ENCODE measurements at places on chromosomes 11 and 22.

- no peak for DNase-seq
Observed at GRCh38 chr11:126545057-126545555, 189.6 kb downstream of the ST3GAL4 start.

- DNase-seq, result peak; percentile 48
Observed at GRCh38 chr22:45934659-45935341, 42.2 kb downstream of the WNT7B start.

DNA sequence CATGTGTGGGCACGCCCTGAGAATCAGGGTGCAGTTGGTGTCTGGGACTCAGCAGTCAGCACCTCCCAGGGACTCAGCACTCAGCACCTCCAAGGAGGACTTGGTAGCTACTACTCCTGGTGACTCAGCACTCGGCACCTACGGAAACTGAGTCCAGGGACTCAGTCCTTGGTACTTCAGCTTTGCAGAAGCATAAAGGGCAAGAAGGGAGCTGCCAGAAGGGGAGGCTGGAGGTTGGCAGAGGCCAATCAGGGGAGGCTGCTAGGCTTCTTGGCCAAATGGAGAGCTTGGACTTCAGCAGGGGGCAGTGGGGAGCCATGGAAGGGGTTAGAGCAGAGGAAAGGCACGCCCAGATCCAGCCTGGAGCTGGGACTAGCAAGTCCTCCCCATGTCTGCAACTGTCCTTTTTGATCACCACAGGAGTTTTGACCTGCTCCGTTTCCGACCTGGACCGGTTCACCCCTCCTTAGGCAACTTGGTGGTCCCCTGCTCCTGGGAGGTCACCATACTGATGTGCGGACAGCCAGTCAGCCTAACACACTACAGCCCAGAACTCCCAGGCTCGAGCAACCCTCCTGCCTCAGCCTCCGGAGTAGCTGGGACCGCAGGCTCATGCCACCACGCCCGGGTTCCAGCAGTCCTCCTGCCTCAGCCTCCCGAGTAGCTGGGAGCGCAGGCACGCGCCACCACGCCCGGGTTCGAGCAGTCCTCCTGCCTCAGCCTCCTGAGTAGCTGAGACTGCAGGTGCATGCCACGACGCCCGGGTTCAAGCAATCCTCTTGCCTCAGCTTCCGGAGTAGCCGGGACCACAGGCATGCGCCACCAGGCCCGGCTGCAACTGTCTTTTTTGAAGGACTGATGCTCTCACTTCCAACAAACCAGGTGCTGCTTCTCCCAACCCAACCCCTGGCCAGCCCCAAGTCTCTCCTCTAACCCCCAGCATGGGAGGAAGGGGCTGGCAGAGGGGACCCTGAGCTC, 1.5 kb downstream of the ANO9 start:
- DNase-seq, result no peak

- no peak for DNase-seq
Observed at GRCh38 chr22:39732625-39733024, 160.9 kb downstream of the ENTHD1 start.

DNA sequence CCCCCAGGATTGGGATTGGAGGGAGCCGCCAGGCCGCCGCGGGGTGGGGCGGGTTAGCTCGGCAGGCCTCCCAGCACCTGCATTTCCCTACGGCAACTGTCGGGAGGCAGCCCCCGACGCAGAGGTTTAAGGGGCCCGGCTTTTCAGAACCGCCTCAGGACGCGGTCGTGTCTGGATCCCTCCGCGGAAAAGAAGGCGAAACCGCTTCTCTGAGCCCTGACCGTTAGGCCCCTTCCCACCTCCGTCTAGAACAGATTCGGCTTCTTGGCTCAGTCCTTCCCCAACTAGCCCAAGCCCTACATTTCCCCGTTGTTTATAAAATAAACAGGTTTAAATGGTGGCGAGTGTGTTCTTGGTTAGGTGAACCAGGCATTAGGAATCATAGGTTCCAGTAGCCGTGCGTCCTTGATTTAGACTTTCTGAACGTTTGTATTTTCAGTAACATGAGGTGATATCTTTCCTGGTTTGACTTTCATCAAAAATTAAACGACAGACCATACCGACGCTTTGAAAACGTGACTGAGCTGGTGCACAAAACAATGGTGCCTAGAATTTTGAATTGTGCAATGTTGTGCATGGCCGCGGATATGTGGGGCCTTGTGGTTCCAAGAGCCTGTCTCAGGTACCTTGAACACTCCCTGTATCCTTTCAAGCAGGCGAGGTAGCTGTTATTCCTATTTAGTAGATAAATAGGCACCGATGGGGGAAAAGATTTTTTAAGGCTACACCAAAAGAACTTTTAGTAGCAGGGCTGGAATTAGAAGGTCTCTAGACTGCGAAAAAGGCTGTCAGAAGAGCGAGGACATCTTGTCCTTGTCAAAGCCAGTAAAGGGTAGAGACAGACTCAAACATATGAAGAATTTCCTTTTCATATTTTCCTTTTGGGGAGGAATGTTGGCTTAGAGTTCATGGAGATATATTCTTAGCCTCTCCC, 1.2 kb upstream of the HSPA8 start:
- no peak for DNase-seq

- DNase-seq, result no peak
Observed at GRCh38 chr11:4375431-4376140, 7.4 kb upstream of the OR52B4 start.

GRCh38 chr11:8832571-8833260, 78.3 kb upstream of the AKIP1 start:
- no peak for DNase-seq

DNA sequence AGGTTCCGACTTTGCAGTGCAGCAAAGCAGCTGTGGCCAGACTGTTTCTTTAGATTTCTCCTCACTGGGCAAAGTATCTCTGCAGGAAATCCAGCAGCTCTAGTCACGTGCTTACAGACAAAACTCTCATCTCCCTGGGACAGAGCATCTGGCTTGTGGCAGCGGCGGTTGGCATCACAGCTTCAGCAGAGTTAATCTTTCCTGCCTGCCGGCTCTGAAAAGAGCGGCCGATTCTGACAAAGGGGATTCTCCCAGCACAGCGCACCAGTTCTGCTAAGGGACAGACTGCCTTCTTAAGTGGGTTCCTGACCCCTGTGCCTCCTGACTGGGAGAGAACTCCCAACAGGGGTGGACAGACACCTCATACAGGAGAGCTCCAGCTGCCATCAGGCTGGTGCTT, 1357.3 kb upstream of the TENM4 start:
- DNase-seq, result no peak

- DNase-seq, result no peak
Observed at GRCh38 chr11:118151431-118151830, 1.2 kb downstream of the SCN4B start.

- DNase-seq, result peak; percentile 98
Observed at GRCh38 chr22:36065775-36066544, 37.3 kb upstream of the RBFOX2 start.

GRCh38 chr22:30953206-30953605, 15.4 kb downstream of the MORC2 start:
- no peak for DNase-seq

GRCh38 chr22:38317995-38318715, 922 bp upstream of the CSNK1E start:
- DNase-seq, result peak; percentile 94

DNA sequence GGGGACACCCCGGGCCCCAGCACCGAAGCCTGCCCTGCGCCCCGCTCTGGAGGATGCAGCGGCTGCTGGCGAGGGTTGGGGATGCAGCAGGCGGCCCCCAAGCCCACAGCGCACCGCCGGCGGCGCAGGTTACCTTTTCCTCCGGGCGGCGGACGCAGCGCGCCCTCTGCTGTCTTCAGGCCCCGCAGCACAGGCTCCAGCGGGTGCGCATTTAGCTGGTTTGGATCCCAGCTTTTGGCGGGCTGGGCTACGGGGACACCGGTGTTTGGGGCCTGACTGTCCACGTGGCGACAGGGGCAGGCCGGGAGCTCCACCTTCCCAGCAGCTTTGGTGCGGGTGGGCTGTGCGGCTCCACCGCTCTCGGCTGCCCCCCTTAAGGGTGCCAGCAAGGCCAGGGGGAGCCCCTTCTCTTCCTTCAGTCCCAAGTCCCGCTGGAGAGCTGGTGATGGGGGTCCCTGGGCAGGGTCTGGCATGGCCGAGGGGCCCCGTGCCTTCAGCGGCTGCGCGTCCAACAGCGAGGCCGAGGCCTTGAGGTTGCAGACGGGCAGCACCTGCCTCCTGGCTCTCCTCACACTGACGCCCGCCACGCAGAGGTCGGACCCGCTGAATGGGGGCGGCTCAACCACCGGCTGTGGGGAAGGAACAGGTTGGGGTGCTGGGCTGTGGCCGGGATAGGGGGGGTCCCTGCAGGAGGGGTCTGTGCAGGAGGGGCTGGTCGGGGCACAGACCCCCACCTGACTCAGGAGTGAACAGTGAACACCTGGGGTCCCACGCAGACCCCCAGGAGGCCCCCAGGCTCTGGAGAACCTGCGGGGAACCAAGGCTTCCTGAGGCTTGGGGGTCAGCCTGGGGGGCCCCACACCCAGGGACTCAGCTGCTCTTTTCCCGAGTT, 18.0 kb upstream of the IL17REL start:
- peak; percentile 82 for DNase-seq

DNA sequence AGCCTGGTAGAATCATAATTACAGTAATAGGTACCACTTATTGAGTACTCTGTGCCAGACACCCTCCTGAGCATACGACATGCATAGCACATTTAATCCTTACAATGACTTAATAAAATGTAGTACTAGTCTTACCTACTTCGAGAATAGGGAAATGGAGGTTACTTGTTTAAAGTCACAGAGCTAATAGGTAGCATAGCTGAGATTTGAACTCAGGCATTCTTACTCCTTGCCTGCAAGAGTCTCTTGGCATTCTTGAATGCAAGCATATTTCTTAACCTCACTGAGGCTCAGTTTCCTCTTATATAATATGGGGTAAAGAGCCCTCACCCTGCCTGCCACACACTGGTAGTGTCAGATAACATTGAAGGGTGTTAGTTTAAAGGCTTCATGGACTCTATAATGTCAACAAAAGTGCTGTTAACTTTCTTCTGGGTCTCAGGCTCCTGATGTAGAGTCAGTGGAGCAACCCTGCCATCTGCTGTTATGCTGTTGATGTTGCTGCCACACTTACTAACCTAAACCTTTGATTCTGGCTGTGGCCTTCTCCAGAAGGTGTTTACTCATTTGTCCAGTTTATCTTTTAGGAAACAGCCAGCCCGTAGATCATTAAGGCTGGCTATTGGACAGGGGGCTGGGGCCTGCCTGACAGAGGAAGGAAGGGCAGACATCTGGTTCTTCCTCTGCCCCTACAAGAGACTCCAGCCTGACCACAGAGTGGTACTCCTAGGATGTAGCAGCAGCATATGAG, 18.9 kb downstream of the LIMK2 start:
- peak; percentile 74 for DNase-seq

- no peak for DNase-seq
Observed at GRCh38 chr22:20093418-20094196, 13.6 kb downstream of the DGCR8 start.

DNA sequence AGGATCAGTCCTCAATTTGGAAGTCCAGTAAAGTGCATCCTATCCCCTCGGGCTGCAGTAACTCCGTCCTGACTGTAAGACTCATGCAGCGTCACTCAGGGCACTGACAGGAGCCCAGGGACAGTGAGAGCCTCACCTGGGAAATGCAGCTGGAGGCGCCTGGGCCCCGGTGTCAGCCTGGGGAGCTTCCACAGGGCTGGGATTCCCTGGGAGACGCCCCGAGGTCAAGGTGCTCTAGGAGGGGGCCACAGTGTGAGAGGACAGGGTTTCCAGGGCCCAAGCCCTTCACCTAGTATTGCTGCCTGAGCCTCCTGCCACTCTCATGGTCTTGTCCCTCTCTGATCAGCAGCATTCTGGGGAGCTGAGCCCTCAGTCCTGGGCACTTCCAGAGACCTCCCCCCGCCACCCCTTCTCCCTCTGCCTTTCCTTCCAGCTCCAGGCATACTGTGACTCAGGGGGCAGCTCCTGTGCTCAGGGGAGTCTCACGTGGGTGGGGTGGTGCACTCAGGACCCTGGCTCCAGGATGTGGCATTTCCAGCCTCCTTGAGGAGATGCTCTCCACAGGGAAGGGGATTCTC, 99.1 kb upstream of the IGLL5 start:
- DNase-seq, result no peak

- no peak for DNase-seq
Observed at GRCh38 chr11:61682093-61682732, 2.0 kb downstream of the DAGLA start.

DNA sequence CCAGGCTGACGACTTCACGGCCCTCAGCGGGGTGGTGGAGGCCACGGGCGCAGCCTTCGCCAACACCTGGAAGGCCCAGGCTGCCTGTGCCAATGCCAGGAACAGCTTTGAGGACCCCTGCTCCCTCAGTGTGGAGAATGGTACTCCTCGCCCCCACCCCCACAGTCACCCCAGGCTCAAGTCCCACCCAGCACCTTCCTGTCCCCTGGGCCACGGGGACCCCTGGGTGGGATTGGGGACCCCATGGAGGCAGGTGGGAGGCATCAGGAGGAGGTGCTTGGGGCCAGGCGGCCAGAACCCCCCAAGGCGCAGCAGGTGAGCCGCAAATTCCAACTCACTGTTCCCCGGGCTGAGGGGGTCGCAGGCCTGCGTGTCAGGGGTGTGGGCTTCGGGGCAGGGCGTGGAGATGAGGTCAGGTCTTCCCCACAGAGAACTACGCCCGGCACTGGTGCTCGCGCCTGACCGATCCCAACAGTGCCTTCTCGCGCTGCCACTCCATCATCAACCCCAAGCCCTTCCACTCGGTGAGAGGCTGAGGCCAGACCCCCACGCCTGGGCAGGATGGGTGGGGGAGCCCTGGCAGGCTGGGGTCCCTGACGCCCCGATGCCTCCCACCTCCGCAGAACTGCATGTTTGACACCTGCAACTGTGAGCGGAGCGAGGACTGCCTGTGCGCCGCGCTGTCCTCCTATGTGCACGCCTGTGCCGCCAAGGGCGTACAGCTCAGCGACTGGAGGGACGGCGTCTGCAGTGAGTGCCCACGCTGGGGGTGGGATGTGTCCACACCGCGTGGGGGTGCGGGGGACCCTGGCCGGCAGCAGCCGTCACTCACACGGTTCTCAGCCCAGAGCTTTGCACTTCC, 9.4 kb downstream of the MUC5B start:
- DNase-seq, result no peak

GRCh38 chr11:17816232-17816931, 81.8 kb downstream of the KCNC1 start:
- DNase-seq, result no peak

- no peak for DNase-seq
Observed at GRCh38 chr11:12053606-12054361, 45.4 kb upstream of the DKK3 start.

DNA sequence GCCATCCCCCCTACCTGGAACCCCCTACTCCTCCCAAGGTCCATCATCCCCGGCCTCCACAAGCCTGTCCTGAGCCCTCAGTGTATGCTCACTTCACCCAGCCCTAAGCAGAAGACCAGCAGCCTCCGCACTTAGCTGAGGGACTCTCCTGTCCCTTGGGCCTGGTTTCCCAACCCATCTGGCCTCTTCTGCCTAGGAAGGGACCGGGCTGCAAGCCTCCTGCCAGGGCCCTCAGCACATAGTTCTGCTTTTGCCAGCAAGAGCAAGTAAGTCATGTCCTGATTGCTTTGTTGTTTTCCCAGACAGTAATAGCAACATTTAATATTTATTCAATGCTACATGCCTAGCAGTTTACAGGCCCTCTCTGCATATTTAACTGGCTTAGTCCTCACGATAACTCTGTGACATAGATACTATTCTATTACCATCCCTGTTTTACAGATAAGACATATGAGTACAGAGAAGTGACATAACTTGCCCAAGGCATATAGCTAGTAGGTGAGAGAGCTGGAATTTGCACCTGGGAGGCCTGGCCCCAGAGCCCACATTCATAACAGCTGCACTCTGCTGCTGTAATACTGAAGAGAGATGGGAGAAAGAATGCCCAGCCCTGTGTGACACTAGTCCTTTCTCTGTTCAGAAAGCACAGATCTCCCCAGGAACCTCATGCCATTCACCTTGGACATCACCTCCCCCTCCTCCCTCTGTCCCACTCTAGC, 139.2 kb downstream of the PARVA start:
- no peak for DNase-seq

- no peak for DNase-seq
Observed at GRCh38 chr22:27512283-27512761, 289.2 kb downstream of the MN1 start.

Measured in COLO829 (cell line).